H4 (cell line): ENCODE measurements at places on chromosomes 11 and 22. TPM values are rescaled to one million over a fixed set of nuclear protein-coding genes. Genes with fewer than 3 reads are reported as not detected.

The APOBEC3F gene
- total RNA-seq, result 1.7 and 9.2 TPM in 2 replicates

The KRTAP5-9 gene
- not detected in 2 replicates for total RNA-seq

The MPZL2 gene
- total RNA-seq, result 1.0 and 1.7 TPM in 2 replicates

The GRK2 gene
- 15.2 and 16.3 TPM in 2 replicates for total RNA-seq

The GSTT2B gene
- total RNA-seq, result 5.2 and 12.3 TPM in 2 replicates

The PPP6R3 gene
- total RNA-seq, result 60.7 and 82.5 TPM in 2 replicates

The TMPRSS5 gene
- total RNA-seq, result 0.14 TPM in 1 of 2 replicates, not detected in the other

The C22orf42 gene
- not detected in 2 replicates for total RNA-seq

The BDNF gene
- 10.6 and 16.1 TPM in 2 replicates for total RNA-seq

The SCUBE2 gene
- 0.10 TPM in 1 of 2 replicates, not detected in the other for total RNA-seq

The LAYN gene
- 28.8 and 34.3 TPM in 2 replicates for total RNA-seq

The CSNK2A3 gene
- total RNA-seq, result 1.5 and 2.1 TPM in 2 replicates

The MYBPC3 gene
- not detected in 2 replicates for total RNA-seq

The CABP7 gene
- 0.04 and 0.39 TPM in 2 replicates for total RNA-seq

The ELMOD1 gene
- 3.3 and 3.9 TPM in 2 replicates for total RNA-seq

The RNF215 gene
- total RNA-seq, result 5.1 and 6.4 TPM in 2 replicates

The TTLL12 gene
- 35.2 and 48.3 TPM in 2 replicates for total RNA-seq

The OR10G8 gene
- total RNA-seq, result not detected in 2 replicates

The IGF2 gene
- total RNA-seq, result 0.60 and 2.0 TPM in 2 replicates

The APLNR gene
- 0.10 TPM in 1 of 2 replicates, not detected in the other for total RNA-seq

The CATSPERZ gene
- total RNA-seq, result not detected in 2 replicates

The CFAP300 gene
- total RNA-seq, result 1.9 and 8.3 TPM in 2 replicates

The FGF19 gene
- 0.17 TPM in 1 of 2 replicates, not detected in the other for total RNA-seq

The UCP3 gene
- not detected in 2 replicates for total RNA-seq

The SERPIND1 gene
- total RNA-seq, result not detected in 2 replicates

The SPCS2 gene
- total RNA-seq, result 24.5 and 47.7 TPM in 2 replicates

The SEC14L2 gene
- total RNA-seq, result 2.4 and 7.8 TPM in 2 replicates

The ANGPTL5 gene
- not detected in 2 replicates for total RNA-seq

The TXNRD2 gene
- total RNA-seq, result 7.5 and 9.1 TPM in 2 replicates

The SCO2 gene
- total RNA-seq, result 1.3 and 11.9 TPM in 2 replicates

The FKBP2 gene
- 65.7 and 97.7 TPM in 2 replicates for total RNA-seq

The SERPING1 gene
- total RNA-seq, result 1.2 and 8.3 TPM in 2 replicates

The FGF4 gene
- 0.02 TPM in 1 of 2 replicates, not detected in the other for total RNA-seq

The WBP2NL gene
- total RNA-seq, result not detected in 2 replicates

The TIMP3 gene
- 22.8 and 25.5 TPM in 2 replicates for total RNA-seq

The OR5J2 gene
- total RNA-seq, result not detected in 2 replicates

The CASP1 gene
- total RNA-seq, result 14.2 and 28.6 TPM in 2 replicates

The FBLN1 gene
- total RNA-seq, result 0.37 and 1.0 TPM in 2 replicates

The MS4A6A gene
- not detected in 2 replicates for total RNA-seq

The BTBD18 gene
- not detected in 2 replicates for total RNA-seq

The STIM1 gene
- 22.1 and 22.7 TPM in 2 replicates for total RNA-seq

The SCN3B gene
- 0.39 TPM in 1 of 2 replicates, not detected in the other for total RNA-seq

The OR52N5 gene
- total RNA-seq, result not detected in 2 replicates
